T-cell (primary cell): ENCODE measurements at places on chromosomes 6 and 20. TPM values are rescaled to one million over a fixed set of nuclear protein-coding genes. Genes with fewer than 3 reads are reported as not detected.

The ZNF311 gene
- 0.43 TPM for total RNA-seq

GRCh38 chr6:144749263-144749662 is 464.1 kb downstream of the UTRN start:
- no peak for DNase-seq
- no peak overlapping the region for H3K4me3 ChIP-seq
- H3K27me3 ChIP-seq: no peaks in the 10 kb centered on the region
- no peaks in the 10 kb centered on the region for H3K4me1 ChIP-seq
- no peaks in the 10 kb centered on the region for H3K36me3 ChIP-seq
- H3K27ac ChIP-seq: no peak overlapping the region

DNA sequence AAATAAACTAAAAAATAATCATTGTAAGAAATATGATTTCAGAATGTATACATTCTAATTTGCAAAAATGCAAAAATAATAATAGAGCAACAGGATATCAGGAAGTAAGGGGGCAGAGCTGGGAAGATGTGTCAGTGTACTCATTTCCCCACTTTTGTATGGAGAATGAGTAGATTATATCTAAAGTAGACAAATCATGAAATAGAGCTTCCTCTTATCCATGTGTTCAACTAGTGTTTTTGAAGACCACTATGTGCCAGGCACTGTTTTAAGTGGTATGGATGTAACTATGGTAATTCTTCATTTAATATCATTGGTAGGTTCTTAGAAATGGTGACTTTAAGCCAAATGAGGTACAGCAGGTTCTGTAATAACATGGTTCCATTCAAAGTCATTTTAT is 17.0 kb upstream of the BMP2 start:
- no peak for DNase-seq
- H3K36me3 ChIP-seq: no peaks in the 10 kb centered on the region
- no peaks in the 10 kb centered on the region for H3K27me3 ChIP-seq
- no peak overlapping the region for H3K4me3 ChIP-seq
- no peak overlapping the region for H3K27ac ChIP-seq

- H3K4me3 ChIP-seq: no peak overlapping the region
- peaks cover 4% of the 10 kb centered on the region for H3K36me3 ChIP-seq
- no peak for DNase-seq
- H3K27ac ChIP-seq: no peak overlapping the region
Observed at GRCh38 chr20:13755809-13756208, 28.9 kb downstream of the ESF1 start.

- H3K36me3 ChIP-seq: no peaks in the 10 kb centered on the region
- no peak overlapping the region for H3K4me3 ChIP-seq
- no peaks in the 10 kb centered on the region for H3K27me3 ChIP-seq
- no peak overlapping the region for H3K27ac ChIP-seq
- DNase-seq: no peak
Observed at GRCh38 chr6:14271789-14272736, 154.5 kb downstream of the CD83 start.

DNA sequence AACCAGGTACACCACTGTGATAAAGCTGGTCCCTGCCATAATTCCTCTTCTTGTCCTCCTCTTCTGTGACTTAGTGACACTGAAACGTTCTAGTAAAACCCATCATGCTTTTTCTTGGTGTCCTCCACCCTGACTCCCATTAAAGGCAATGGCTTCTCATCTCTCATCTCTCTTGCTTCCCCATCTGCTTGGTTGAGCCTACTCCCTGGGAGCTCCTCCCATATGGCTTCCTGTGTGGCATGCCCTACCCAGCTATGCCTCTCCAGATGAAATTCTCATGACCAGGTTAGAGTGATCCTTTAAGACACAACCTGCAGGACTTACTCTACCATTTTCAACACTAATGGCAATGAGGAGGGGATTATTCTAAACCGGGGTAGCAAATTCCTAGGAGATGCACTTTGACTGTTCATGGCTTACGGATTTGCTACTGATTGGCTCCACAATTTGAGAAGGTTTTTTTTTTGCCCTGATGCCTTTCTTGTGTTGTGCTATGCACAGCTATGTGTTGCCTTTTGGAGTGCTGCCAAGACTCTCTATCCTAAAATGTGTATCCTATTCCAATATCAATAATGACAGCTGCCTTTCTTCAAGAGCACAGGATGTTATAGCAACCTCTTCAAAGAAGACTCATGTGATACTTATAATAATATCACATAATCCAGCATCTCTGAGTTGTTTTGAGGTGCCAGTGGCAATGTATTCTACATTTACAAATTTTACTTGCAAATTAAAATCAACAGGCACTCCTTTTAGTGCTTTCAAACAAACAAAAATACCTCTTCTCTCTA is 6.1 kb downstream of the SIRPG start:
- no peak overlapping the region for H3K4me3 ChIP-seq
- peaks cover 52% of the 10 kb centered on the region for H3K4me1 ChIP-seq
- H3K27ac ChIP-seq: peak overlapping the region; percentile 38
- peaks cover 14% of the 10 kb centered on the region for H3K36me3 ChIP-seq
- no peaks in the 10 kb centered on the region for H3K27me3 ChIP-seq

DNA sequence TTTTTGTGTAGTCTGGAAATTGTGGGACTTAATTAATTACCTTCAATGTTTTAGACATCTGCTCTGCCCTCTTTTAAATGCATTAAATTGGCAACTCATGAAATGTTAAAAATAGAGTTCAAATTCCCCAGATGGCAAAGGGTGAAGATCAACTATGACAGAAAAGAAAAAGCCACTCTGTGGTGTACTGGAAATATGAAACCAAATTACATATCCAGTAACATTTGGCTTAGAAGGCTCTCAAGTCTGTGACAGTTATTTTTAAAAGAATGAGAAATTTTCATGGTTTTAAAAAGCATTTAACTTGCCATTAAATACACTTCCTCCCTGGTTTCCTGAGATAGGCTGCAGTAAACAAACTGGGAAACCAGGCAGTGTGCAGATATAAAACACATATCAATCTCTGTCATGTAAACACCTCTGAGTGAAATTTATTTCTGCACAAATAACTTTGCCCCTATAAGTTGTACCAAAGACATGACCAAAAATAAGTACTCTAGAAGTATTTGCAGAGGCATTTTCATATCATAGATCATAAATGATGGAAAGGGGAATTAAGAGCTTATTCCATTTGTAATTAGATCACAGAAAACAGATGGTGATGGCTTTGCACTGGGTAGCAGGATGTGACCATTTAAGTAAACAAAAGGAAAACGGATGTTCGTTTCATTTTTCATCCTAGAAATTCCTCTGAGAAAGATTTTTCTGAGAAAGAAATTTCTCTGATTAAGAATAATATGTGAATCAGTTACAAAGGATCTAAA is 360.1 kb downstream of the SAMD5 start:
- H3K36me3 ChIP-seq: no peaks in the 10 kb centered on the region
- DNase-seq: no peak
- no peak overlapping the region for H3K4me3 ChIP-seq
- H3K27ac ChIP-seq: no peak overlapping the region

The REM1 gene
- not detected for total RNA-seq

The MAFB gene
- total RNA-seq: 0.23 TPM

- H3K4me1 ChIP-seq: no peaks in the 10 kb centered on the region
- no peaks in the 10 kb centered on the region for H3K36me3 ChIP-seq
- no peak overlapping the region for H3K27ac ChIP-seq
- no peaks in the 10 kb centered on the region for H3K27me3 ChIP-seq
Observed at GRCh38 chr20:48019940-48020339, 234.7 kb upstream of the SULF2 start.

The C20orf141 gene
- total RNA-seq: not detected

The ENPP5 gene
- 0.95 TPM for total RNA-seq

DNA sequence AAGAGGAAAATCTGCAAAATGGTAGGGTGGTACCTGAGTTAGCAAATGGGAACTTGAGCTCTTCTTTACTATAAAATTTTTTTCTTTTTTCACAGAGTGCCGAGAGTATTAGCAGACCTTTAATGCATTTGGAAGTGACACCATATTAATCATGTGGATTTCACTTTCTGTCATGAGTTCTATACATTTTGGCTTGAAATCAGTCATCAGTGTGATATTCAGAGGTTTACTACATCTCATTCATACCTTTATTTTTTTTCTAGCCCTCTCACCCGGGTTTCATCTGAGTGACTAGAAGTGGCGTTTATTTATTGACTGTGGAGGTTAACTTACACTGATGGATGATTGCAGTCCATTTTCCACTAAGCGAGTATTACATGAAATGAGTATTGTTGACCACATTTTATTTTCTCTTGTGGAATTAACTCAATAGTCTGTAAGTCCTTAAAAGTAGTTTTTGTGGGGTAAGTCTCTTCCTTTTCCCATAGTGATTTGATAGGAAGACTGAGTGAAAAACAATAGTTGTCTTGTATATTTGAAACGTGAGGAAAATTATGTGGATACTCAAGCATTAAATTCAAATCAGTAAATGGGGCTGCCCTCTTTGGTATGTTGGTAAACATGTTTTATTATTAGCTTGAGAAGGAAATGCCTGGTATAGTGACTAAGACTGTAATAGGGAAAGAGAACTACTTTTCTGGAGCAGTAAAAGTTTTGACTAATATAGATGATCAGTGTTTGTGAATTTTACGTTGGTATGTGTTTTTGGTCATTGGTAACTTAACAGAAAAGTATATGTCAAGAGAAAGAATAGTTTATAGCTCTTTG is 55.5 kb downstream of the JARID2 start:
- H3K36me3 ChIP-seq: no peaks in the 10 kb centered on the region
- H3K4me1 ChIP-seq: peaks cover 41% of the 10 kb centered on the region
- no peak for DNase-seq

The LTB gene
- total RNA-seq: 576 TPM

The STMND1 gene
- not detected for total RNA-seq

DNA sequence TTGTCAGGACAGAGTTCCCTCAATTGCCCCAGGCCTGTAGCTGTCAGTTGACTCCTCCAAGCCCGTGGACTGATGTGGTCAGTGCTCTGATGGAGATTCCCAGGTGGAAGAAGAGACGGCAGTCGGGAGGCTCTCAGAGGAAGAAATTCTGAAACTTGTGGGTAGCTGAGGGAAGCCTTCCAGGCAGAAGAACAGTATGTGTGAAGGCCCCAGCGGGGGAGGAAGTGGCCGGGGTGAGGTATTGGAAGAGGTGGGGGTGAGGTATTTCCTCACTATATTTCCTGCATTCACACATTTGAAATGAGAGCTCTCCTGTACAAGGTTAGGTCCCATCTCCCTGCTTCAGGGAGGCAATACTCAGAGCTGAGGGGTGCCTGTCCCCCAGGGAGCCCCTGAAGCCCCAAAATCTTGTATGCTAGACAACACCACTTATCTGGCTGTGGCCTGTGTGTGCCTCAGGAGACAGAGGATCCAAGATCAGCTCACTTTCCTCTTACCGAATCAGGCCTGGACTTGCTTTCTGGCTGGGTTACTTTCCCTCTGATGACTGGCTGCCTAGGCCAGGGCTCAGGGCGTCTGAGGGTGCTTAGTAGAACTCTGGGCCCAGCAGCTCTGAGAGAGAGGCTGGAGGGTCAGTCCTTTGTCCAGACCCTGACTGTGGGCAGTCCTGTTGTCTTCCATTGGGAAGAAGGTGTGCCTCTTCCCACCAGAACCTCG is 49.3 kb upstream of the MYL9 start:
- DNase-seq: peak; percentile 70

The EYA2 gene
- not detected for total RNA-seq

DNA sequence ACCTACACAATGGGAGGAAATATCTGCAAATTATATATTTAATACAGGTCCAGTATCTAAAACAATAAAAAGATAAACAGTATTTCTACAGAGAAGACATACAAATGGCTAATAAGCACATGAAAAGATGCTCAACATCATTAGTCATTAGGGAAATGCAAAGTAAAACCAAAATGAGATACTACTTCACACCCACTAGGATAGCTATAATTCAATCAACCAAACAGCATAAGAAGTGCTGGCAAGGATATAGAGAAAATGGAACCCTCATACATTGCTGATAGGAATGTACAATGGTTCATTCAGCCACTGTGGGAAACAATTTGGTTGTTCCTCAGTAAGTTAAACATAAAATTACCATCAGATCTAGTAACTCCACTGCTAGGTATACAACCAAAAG is 48.7 kb downstream of the NUDT3 start:
- no peak overlapping the region for H3K27ac ChIP-seq
- no peaks in the 10 kb centered on the region for H3K36me3 ChIP-seq
- no peak for DNase-seq
- no peaks in the 10 kb centered on the region for H3K27me3 ChIP-seq

- no peaks in the 10 kb centered on the region for H3K36me3 ChIP-seq
- H3K27ac ChIP-seq: no peak overlapping the region
- H3K4me3 ChIP-seq: no peak overlapping the region
Observed at GRCh38 chr20:51129147-51129776, 106.4 kb upstream of the KCNG1 start.

GRCh38 chr6:54646069-54646950 is 200.3 kb upstream of the FAM83B start:
- DNase-seq: no peak
- no peaks in the 10 kb centered on the region for H3K27me3 ChIP-seq
- no peaks in the 10 kb centered on the region for H3K36me3 ChIP-seq
- no peaks in the 10 kb centered on the region for H3K4me1 ChIP-seq

- no peak for DNase-seq
- no peak overlapping the region for H3K4me3 ChIP-seq
- H3K27me3 ChIP-seq: no peaks in the 10 kb centered on the region
Observed at GRCh38 chr20:2108498-2108897, 6.9 kb downstream of the STK35 start.

- H3K36me3 ChIP-seq: no peaks in the 10 kb centered on the region
- H3K27me3 ChIP-seq: no peaks in the 10 kb centered on the region
- H3K4me3 ChIP-seq: no peak overlapping the region
Observed at GRCh38 chr6:122947355-122947754, 48.7 kb upstream of the CLVS2 start.

- H3K36me3 ChIP-seq: peaks cover 14% of the 10 kb centered on the region
- no peak overlapping the region for H3K27ac ChIP-seq
- no peak for DNase-seq
- no peak overlapping the region for H3K4me3 ChIP-seq
- H3K4me1 ChIP-seq: no peaks in the 10 kb centered on the region
Observed at GRCh38 chr20:47205577-47206123, 150.8 kb downstream of the ZMYND8 start.

DNA sequence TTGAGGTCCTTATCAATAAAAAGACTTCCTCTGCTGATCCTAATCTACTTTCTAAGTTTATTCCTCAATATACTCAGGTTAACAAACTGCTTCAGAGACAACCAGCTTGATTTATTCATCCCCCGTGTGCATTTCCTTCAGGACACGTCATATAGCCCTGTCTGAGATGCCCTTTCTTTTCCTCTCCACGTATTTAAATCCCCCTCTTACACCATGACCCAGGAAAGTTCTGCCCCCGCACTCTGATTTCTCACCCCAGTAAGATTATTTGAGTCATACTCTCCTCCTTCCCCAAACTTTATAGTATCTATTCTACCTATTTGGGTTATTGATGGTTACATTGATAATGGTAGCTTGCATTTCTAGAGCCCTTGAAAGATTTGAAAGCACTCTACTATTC is 9.8 kb upstream of the CGA start:
- H3K27me3 ChIP-seq: no peaks in the 10 kb centered on the region
- H3K36me3 ChIP-seq: no peaks in the 10 kb centered on the region
- no peak overlapping the region for H3K27ac ChIP-seq
- H3K4me3 ChIP-seq: no peak overlapping the region

The C20orf173 gene
- not detected for total RNA-seq

The PRRC2A gene
- 230 TPM for total RNA-seq

The SAYSD1 gene
- total RNA-seq: 25.4 TPM
